Stimulated activated CD4-positive, alpha-beta T cell treated with anti-CD3 and anti-CD28 coated beads, Interleukin-15, amount 100 ng/mL, for 48 hours (primary cell): ENCODE measurements at places on chromosomes 11 and 22.

GRCh38 chr11:67999201-67999629 is 4.7 kb downstream of the UNC93B1 start:
- no peak for DNase-seq

- DNase-seq, result no peak
These were observed 541 bp downstream of the HORMAD2 start for GRCh38 chr22:30080805-30081204.

- DNase-seq, result no peak
These were observed 108.0 kb upstream of the ANO1 start for GRCh38 chr11:69969890-69970784.

DNA sequence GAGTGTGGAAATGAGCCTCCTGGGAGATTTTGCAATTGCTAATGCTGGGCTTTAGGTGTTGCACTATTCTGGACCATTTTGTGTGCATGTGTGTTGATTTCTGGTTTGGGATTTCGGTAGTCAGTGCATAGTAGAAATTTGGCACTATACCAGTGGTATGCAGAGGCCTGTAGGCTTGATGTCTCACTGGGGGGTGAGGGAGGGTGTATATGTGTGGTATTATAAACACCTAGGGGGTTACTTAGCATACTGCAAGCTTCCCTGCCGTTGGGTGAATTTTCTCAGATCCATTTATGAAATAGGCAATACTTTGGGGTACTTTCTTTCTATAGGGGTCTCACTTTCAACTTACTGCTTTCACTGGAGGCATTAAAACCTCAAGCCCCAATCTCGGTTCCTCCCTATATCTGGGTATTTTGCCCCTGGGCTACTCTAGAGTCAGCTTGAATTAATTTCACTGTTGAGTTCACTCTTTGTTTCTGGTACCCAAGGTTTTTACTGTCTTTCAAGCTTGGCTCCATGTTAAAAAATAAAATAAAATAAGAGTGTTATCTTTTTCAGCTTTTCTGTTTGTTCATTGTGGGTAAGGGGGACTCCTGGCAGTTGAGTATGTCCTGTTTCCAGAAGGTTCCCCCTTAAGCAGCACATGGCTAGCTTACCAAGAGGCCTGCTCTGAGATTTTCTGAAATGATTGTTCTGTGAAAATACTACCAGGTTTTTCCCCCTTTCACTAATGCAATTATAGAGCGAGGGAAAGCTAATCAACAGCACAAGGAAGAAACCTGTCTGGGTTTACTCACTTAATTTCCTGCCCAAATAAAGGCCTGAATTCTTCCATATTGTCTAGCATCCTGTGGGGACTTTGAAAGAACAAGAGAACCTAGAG is 45.8 kb downstream of the PPFIBP2 start:
- DNase-seq, result no peak

- no peak for DNase-seq
These were observed 21.8 kb downstream of the VPS37C start for GRCh38 chr11:61139387-61139786.

GRCh38 chr11:110948112-110948511 is 235.9 kb upstream of the ARHGAP20 start:
- no peak for DNase-seq

GRCh38 chr22:23225724-23226496 is 45.6 kb downstream of the BCR start:
- DNase-seq, result no peak

GRCh38 chr11:107408762-107409211 is 48.8 kb downstream of the CWF19L2 start:
- no peak for DNase-seq

GRCh38 chr11:74532501-74533246 is 39.1 kb upstream of the LIPT2 start:
- no peak for DNase-seq

GRCh38 chr11:64344787-64345186 is 4.8 kb downstream of the CCDC88B start:
- no peak for DNase-seq

- DNase-seq, result no peak
These were observed 744.3 kb downstream of the NTM start for GRCh38 chr11:132114743-132115142.

DNA sequence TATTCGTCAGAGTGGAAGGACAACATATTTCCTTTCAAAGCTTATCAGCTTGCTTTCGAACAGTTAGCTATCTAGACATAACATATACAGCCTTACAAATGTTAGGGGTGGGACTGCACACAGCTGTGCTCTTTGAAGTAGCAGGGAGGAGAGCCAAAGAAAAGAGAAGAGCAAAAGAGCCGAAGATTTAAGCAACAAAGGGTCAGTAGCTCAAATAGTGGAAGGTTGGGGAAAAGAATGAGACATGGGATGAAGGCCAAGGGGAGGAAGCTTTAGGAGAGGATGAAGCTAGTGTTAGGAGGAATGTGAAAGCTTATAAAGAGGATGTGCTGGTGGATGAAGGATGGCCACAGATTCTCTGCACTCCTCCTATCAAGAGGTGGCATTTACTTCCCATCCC is 31.8 kb upstream of the IGSF22 start:
- DNase-seq, result no peak

DNA sequence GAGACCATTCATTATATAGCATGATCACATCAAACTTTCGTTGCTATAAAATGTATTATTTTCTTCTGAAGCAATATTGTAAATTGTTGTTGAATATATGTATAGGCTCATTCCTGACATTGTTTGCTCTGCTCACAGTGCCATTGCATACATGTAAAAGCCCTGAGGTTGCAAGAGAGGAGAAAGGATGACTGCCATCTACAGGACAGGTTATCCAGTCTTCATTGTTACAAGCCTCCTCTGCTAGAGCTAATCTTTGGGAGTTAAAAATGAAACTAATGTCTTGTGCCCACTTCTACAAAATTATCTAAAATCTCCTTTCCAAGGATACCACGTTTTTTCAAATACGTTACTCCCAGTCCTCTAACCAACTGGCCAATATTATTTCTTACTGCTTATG is 16.4 kb upstream of the OR5AL1 start:
- DNase-seq, result no peak

GRCh38 chr11:30358536-30358935 is 35.6 kb downstream of the ARL14EP start:
- DNase-seq, result no peak

- no peak for DNase-seq
These were observed 218.6 kb downstream of the KIRREL3 start for GRCh38 chr11:126781942-126782341.

GRCh38 chr11:35121326-35121865 is 17.6 kb upstream of the CD44 start:
- no peak for DNase-seq

GRCh38 chr11:71947498-71947897 is 18.7 kb downstream of the RNF121 start:
- DNase-seq, result no peak

- no peak for DNase-seq
These were observed 24.9 kb upstream of the EMSY start for GRCh38 chr11:76419896-76420295.

DNA sequence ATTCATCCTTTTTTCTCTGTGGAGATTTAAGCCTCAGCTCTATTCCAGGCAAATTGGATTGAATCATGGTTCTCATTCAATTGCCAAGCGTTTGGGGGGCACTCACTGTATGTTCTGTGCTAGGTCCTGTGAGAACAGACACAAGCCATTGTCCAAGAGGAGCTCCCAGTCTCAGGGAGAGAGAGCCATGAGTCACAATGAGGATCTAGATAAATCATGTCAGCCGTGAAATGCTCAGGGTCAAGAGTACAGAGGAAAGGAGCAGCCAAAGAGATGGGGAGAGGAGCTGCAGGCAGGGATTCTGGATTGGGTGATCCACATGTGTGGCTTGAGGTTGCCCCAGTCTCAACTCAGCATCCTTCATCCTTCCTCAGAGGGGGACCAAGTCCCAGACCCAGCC is 93.6 kb downstream of the FEZ1 start:
- no peak for DNase-seq

GRCh38 chr11:113454455-113454854 is 20.7 kb downstream of the DRD2 start:
- no peak for DNase-seq

DNA sequence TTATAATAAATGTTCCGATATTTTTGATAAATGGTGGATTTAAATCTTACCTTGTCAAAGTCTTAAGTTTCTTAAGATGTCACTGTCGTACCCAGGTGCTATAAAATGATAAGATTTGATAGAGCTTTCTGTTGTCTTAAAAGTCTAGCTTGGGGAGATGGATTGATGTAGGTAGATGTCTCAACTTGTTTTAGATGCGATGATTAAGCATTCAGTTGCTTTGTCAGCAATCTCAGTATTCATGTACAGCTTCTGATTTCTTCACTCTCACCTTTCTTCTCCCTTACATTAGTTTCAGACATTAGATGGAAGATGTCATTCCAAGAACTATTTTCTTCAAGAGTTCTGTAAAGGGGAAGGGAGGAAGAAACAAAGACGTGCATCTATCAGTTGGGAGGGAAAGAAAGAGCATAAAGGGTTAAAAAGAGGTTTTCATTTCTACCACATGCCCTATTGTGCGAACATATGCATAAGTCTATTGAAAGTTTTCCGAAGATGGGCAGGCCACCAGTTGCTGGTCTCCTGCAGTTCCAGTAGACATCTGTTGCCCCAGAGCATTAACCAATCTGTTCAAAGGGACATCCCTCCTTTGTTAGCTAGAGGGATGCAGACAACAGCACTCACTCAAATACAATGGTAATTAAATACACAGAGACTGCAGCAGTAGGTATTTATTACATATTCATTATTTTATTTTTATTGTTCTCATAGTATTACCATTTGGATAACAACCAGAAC is 38.4 kb downstream of the ZC3H12C start:
- no peak for DNase-seq

DNA sequence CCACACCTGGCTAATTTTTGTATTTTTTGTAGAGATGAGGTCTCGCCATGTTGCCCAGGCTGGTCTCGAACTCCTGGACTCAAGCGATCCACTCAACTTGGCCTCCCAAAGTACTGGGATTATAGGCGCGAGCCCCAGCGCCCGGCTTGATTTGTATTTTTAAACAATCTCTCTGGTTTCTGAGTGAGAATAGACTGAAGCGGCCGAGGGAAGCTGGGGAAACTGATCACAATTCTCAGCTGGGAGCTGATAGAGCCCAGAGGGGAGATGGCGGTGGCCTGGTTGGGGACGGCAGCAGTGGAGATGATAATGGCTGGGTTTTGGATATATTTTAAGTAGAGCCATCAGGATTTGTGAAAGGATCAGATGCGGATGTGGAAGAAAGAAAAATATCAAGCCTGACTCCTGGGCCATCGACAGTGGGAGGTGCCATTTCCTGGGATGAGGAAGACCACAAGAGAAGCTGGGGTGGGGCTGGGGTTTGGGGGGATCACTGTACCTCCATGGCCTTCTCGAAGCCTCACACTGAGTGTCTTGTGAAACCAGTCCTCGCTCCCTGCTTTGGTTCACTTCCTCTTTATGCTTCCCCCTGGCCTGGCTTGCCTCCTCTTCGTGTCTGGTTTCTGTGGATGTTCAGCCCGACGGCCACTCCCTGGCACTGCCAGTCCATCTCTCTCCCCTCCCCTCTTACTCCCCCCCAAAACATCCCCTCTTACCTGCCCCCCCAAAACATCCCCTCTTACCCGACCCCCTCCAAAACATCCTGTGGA is 51.9 kb downstream of the IGLL1 start:
- DNase-seq, result no peak

GRCh38 chr11:74685905-74686304 is 45.3 kb downstream of the CHRDL2 start:
- no peak for DNase-seq

DNA sequence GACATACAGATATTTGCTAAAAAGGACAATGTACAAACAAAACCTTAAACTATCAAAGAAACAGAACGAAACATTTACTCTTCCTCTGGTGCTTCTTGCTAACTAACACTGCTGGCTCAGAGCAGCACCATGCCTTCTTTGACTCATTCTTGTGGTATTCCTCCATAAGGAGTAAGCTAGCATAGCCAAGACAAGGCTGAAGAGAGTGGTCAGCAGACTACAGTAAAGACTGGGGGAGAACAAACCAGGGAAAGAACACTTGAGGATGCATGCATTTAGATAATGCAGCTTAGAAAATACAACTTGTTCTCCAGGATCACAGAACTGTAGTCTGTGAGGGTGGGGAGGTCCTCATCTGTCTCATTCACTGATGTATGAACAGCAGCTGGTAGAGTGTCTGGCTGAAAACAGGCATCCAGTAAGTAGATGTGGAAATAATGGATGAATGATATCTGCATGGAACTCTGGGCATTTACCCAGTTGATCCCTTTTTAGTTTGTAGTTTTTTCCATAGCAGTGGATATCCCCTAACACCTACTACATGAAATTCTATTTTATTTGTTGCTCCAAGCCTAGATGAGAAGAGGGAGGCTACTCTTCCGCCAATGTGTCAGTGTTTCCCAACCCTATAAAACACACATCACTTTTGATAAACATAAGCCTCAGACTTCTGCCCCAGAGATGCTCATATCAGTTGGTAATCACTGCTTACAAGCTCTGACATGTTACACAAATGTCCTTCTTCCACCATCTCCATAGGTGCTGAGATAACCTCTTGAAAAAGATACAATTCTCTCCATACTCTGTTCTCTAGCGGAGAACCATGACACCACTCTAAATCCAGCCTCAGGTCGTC is 7.3 kb downstream of the SNX19 start:
- DNase-seq, result no peak

DNA sequence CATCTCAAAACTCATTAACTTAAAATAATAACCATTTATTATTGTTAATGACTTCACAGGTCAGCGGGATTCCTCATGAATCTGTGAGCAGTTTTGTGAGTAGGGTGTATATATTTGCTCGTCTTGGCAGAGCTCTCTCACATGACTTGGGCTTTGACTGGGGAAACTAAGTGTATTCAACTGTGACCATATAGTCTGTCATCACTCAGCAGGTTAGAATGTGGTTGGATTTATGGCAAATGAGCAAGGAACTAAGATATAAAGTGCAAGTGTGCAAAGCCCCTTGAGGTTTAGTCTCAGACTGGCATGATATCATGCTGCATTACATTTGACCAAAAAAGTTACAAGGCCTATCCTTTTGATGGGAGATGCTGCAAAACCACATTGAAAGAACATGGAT is 254.8 kb downstream of the CNTN5 start:
- no peak for DNase-seq

DNA sequence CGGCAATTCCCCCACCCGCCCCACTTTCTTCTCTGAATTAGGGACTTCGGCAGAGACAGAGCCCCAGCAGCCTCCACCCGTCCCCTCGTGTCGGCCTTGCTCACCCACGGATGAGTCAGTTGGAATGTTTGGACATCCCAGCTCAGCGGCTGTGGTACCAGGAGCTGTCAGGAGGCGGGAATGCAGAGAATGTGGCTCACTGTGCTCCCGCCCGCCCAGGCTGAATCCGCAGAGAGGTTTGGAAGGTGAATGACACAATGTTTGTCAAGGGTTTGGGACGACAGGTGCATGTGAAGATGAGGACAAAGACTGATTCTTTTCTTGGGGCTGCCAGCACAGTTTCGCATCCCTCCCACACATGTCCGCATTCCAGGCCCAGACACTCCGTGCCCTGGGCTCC is 39.6 kb downstream of the LIF start:
- no peak for DNase-seq

DNA sequence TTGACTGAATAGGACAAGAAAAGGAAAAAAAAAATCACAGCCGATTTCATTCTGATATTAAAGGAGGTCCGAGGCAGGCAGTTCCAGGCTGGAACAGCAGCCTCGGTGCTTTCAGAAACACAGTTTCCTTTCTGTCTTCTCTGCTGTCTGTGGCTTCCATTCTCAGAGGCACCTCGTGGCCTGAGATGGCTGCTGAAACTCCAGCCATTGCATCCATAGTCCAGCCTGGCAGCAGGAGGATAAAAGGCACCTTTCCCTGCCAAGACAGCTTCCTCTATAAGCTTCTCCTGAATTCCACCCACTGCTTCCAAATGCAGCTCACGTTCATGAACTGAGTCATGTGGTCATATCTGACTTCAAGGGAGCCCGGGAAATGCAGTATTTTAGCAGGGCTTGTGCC is 390.5 kb downstream of the TBC1D22A start:
- no peak for DNase-seq
